ENCODE measurements at places on chromosomes 2 and 18.

DNA sequence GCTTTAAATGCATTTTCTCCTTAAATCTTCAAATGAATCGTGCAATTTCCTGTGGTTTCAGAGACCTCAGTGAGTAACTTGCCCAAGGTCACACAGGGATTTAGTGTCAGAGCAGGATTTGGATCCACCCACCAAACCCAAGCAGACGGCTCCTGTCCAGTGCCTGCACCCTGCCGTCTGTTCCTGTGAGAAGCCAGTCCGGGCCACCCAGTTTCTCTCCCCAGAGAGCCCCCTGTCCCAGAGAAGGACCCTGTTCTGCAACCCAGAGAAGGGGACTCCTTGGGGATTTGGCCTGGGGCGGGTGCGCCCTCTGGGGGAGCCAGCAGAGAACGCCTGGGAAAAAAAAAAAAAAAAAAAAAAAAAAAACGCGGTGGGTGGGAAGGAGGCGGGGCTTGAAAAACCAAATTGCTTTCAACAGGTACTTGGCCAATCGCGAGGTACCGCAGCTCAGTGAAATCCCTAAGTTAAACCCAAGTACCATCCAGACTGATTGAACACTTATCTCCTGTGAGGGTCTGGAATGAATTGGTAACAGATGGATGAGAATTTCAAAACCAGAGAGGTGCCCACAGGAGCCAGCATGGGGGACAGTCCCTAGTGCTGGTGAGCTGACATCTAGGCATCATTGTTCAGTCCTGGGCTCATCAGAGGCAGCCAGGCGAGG, 30.9 kb upstream of the REEP1 start:
- DNase-seq: peak; percentile 35

DNA sequence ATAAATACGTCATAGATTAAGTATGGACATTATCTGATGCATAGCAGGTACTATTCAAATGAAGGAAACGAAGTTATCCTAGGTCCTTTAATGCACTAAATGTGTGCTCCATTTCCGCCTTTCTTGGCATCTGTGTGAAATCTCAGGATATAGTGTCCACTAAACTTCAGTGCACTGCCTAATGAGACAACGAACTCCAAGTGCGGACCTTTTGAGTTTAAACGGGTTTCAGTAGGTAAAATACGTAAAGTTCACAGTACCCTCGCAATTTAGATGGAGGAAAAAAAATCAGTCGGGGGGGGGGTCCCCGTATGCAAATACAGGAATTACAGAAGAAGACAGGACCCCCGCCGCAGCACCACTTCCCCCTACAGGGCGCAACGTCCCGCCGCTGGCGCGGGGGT, 729 bp upstream of the REL start:
- no peak for DNase-seq

DNA sequence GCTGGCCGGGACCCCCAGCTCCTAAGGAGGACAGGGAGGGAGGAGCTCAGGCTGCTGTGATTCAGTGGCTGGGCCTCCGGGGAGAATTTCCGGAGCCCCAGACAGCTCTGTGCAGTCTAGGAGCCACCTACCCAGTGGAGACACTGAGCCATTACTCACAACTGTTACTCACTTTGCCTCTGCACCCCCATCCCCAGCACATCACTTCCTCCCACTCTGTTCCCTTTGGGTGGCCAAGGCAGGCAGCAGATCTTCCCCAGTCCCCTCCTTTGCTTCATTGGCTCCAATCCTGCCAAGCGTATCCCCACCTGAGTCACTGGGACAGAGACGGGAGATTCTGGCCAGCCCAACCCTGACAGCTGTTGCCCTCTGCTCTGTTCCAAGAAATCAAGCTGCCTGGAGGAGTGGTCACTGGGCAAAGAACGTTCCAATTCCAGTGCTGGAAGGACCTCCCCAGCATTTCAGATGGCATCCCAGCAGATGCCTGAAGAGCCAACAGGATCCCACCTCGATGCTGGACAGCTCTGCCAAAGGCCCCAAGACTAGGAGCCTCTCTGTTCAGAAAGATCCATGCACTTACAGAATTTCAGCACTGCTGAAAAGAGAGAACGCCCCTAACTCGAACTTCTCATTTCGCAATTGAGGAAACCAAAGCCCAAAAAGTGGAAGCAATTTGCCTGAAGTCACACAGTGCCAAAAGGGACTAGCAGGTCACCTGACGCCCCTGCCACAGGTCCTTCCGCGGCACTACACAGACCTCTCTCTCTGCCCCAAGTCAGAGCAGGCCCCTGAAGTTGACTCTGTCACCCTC, 68.3 kb downstream of the TNS1 start:
- DNase-seq: no peak

- no peak for DNase-seq
Observed at GRCh38 chr2:220279372-220279771, 651.9 kb downstream of the SLC4A3 start.

DNA sequence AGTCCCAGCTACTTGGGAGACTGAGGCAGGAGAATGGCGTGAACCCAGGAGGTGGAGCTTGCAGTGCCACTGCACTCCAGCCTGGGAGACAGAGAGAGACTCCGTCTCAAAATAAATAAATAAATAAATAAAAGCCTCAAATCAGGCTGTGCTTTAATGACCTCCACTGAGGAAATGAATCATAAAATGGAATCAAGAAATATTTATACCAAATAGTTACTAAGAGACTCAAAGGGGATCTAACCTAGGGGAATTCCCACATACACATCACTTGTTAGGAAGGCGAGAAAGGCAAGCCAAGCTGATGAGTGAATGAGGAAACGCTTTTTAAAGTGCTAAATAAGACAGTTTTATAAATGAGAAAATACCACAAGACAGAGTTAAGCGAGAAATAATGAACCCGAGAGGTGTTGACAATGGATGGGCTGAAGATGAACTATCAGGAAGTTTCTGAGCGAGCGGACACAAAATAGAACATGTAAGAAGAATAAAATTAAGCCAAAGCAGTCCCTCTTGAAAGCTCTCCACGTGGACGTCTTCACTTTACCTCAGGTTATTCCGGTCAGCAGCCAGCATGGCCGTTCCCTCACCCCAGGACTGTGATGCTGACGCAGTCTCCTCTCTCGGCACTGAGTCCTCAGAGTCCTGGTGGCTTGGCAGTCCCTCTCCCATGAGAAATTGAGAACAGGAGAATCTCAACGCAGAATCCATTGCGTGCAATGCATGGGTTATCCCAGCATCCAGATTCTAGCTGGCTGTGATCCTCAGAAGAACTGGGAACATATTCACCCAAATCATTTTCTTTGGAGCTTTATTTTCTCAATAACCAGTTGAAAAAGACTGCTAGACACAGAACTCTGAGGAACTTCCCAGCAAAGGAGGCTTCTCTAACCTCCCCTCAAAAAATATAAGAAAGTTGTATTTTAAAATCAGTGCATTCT, 22.3 kb downstream of the PXDN start:
- no peak for DNase-seq

GRCh38 chr2:86298411-86299390, 38.7 kb downstream of the REEP1 start:
- no peak for DNase-seq

DNA sequence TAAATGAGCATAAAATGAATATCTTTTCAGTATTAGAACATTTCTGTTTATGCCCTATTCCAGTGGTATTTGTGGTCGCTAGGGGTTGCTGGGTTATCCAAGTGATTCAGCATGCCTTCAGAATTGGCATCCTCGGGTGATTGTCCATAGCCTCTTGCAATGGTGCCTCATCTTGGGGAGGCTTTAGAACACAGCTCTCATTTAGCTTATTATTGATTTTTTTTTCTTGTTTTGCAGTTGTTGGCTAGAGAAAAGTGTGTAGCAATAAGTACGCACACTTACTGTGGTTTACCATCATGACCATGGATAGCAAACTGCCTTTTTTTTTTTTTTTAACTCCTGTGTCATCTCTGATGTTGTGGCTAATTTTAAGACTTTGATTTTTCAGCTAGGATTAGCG, 33.6 kb downstream of the PLEKHA3 start:
- DNase-seq: no peak

GRCh38 chr2:231038483-231039293, 1.4 kb downstream of the C2orf72 start:
- DNase-seq: no peak

DNA sequence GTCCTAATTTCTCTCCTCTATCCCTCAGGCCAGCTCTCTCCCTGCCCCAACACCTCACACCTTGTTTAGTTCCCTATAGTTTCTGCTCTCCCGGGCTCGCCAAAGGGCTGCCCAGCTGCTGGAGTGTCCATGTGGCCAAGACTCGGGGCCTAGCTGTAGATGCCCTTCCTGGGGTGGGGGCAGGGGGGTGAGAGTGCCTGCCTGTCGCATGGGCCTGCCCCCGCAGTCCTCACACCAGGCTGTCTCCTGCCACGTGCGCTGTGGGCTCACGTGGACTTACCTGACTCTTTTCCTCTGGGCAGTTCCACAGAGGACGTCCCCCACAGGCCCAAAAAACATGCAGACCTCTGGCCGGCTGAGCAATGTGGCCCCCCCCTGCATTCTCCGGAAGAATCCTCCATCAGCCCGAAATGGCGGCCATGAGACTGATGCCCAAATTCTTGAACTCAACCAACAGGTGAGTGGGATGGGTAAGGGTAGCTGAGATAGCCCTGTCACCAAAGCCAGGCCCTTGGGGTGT, 7.4 kb upstream of the TMEM214 start:
- no peak for DNase-seq

GRCh38 chr18:27735117-27735516, 441.8 kb downstream of the CDH2 start:
- no peak for DNase-seq

DNA sequence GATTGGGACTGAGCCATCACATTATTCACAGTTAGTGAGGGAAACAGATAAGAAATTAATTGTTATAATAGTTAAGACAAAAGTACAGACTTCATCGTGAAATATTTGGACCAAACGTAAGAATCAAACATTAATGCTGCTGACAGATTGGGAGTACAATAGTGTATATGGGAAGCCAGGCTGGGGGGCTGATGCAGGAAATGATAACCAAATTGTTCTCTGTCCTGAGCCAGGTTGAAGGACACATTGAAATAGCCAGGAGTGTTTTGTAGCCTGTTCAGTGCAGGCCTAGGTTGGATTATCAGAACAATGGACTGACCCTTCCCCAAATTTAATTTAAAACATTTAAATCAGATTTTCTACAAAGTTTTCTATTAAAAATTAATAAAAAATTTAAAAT, 203.2 kb downstream of the BABAM2 start:
- DNase-seq: no peak

DNA sequence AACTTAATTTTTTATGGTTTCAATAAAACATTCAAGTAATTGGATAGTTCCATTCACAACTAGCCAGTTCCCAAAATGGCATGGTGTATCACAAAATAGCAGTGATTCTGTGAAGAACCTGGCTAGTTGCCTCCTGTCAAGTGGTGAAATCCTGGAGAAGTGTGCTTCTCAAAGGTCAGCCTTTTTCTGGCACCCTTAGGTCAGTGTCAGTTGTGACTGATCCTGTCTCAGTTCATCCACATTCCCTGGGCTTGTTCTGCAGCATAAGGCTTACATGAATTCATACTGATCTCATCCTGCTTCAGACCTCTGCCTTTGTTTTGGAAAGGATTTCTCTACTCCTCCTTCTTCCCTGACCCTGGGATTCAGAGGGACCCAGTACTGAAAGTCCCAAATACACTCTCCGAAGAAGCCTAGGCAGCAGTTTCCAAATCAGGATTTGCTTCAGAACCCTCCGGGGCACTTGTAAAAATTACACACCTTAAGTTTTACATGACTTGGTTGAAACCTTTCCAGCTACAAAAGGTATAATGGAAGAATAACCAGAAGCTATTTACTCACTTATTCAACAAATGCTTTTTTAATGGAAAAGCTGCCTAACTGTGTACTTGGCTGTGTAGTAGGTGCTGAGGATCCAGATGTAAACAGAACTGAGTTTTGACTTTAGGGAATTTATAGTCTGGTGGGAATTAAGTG, 11.0 kb downstream of the MAP3K20 start:
- DNase-seq: no peak

DNA sequence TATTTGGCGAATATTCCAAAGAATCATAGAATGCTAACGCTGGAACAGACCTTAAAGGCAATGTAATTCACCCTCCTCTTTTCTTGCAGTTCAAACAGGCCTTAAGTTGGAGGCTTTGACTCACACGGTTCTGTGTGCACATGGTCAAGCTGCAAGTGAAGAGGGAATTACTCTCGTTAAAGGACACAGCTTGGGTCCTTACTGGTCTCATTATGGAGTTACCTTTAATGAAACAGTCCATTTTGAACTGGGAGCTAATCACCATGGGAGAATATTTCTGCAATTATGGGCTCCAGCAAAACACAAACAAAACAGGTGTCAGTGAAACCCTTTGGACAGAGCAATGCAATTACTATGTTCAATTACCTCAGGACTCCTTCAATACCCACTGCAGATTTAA, 135.5 kb downstream of the GAREM1 start:
- DNase-seq: no peak

GRCh38 chr2:12987246-12987645, 270.5 kb downstream of the TRIB2 start:
- DNase-seq: no peak

GRCh38 chr2:65077898-65078297, 21.7 kb downstream of the CEP68 start:
- no peak for DNase-seq

DNA sequence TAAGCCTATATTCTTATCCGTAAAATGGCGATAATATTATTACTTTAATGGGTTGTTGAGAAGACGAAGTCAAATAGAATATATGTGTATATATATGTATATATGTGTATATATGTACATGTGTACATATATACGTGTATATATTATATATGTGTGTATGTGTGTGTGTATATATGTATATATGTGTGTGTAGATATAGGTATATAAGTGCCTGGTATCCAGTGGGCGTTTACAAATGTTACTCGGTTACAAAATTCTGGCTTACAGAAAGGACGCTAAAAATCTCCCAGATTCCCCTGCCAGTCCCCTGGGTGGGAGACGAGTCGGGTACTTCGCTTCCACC, 295 bp upstream of the MTX2 start:
- no peak for DNase-seq

DNA sequence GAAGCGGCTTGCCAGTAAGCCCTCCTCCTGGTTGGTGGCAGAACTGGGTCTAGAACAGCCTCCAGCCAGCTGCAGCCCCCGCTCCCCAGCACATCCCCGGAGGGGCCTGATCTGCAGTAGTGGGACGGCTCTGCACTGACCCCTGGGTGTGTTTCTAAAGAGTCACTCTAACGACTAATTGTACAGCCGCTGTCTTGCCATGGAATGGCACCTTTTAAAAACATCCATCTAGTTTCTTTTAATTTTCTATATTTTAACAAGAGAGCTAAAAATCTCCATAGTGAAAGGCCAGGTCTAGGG, 82.0 kb downstream of the MTCL1 start:
- no peak for DNase-seq

GRCh38 chr2:146634230-146635097, 1210.4 kb upstream of the ACVR2A start:
- DNase-seq: no peak

Measured in Jurkat, Clone E6-1 (cell line).